ENCODE measurements at places on chromosomes 4 and X.

- DNase-seq = no peak
Measured at GRCh38 chr4:67158666-67159065, 386.6 kb downstream of the CENPC start.

GRCh38 chr4:188307591-188307990 lies 168.3 kb downstream of the TRIML1 start:
- no peak for DNase-seq

DNA sequence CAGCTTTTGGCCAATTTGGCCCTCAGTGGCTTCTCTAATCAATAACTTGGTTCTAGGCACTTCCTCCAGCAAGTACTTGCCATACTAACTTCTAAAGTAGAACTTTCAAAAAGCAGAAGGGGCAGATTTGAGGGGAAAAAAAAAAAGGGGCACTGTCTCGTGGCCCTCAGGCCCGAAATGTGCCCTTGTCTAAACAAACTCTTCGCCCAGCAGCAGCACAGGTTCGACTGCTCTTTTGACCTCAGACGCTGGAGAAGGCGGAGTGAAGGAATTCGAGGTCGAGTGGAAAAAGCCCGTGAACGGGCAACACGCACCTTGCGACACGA lies 775 bp downstream of the GRPEL1 start:
- DNase-seq = no peak

- DNase-seq = no peak
Measured at GRCh38 chrX:49197543-49198087, 2.4 kb downstream of the SYP start.

DNA sequence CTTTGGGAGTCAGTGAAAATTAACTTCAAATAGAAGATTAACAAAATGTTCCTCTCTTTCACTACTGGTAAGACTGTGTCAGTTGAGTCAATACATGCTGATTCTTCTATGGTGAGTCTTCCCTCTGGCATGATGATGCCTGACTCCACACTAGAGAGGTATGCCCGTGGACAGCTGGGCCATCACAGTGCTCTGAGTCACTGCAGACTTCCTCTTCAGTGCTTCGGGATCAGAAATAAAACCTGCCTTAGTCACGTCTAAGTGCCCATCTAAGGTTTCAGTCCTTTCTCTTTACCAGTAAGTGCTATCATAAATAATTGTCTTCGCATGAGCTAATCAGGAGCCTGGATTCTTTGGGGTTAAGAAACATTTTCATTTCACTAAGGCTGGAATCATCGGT lies 1.6 kb upstream of the ASB5 start:
- no peak for DNase-seq

GRCh38 chrX:42930071-42930470 lies 152.1 kb upstream of the PPP1R2C start:
- DNase-seq = no peak
